ENCODE measurements at places on chromosomes 2 and 18.

- DNase-seq: no peak
Measured at GRCh38 chr18:27249933-27250332, 64.8 kb upstream of the CHST9 start.

GRCh38 chr2:120590841-120591240, 144.8 kb upstream of the GLI2 start:
- no peak for DNase-seq

DNA sequence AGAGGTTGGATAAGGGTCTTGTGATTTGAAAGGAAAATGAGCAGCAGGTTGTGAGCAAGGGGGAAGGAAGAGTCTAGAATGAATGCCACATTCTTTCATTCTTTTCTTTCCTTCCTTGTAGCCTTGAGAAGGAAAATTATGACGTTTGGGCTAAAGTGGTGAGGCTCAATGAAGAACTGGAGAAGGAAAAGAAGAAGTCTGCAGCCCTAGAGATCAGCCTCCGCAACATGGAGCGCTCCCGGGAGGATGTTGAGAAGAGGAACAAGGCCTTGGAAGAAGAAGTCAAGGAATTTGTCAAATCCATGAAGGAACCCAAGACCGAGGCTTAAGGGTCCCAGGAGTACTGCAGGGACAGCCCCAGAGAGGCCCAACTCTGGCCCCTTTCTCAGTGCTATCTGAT, 45.3 kb downstream of the BMP10 start:
- DNase-seq: no peak

DNA sequence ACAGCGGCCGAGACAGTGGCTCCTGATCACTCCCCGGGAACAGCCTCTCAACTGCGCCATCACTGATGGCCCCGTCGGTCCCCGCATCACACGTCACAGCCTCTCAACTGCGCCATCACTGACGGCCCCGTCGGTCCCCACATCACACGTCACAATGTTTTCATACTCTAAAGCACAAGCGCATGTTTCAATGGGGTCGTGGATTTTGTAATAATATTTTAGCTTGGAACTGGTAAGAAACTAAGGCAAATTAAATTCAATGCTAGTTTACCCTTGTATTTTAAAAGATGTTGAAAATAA, 44.2 kb upstream of the CTDP1 start:
- DNase-seq: no peak

DNA sequence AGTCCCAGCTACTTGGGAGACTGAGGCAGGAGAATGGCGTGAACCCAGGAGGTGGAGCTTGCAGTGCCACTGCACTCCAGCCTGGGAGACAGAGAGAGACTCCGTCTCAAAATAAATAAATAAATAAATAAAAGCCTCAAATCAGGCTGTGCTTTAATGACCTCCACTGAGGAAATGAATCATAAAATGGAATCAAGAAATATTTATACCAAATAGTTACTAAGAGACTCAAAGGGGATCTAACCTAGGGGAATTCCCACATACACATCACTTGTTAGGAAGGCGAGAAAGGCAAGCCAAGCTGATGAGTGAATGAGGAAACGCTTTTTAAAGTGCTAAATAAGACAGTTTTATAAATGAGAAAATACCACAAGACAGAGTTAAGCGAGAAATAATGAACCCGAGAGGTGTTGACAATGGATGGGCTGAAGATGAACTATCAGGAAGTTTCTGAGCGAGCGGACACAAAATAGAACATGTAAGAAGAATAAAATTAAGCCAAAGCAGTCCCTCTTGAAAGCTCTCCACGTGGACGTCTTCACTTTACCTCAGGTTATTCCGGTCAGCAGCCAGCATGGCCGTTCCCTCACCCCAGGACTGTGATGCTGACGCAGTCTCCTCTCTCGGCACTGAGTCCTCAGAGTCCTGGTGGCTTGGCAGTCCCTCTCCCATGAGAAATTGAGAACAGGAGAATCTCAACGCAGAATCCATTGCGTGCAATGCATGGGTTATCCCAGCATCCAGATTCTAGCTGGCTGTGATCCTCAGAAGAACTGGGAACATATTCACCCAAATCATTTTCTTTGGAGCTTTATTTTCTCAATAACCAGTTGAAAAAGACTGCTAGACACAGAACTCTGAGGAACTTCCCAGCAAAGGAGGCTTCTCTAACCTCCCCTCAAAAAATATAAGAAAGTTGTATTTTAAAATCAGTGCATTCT, 22.3 kb downstream of the PXDN start:
- no peak for DNase-seq

- no peak for DNase-seq
Measured at GRCh38 chr2:150076281-150076680, 411.2 kb downstream of the RND3 start.

- no peak for DNase-seq
Measured at GRCh38 chr2:84038866-84039265, 420.2 kb downstream of the SUCLG1 start.

DNA sequence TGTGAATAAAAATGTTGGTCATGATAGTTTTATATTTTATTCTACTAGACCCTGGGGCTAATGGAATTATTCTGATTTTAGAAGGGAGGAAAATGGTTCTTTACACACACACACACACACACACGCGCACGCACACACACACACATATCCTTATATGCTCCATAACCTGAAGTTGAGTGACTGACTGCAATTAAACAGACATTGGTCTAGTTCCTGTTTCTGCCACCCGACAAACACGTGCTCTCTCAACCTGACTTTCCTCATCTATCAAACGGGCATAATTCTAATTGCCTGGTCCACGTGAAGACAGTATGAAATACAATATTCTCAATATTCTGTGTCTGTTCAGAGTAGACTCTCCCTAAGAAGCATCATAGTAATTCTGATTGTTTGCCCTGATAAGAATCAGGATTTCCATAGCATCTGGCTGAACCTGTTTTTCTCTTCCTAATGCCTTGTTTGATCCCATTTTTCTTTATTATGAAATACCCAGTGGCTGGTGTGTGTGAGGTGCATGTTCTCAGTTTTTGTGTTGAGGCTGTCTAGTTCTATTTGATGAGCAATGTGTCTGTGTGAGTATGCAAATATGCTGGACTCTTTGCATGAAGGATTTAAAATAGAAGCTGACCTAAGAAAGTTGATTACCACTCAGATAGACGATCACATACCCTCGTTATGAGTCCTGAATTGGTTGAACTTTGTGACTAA, 51.0 kb downstream of the SETBP1 start:
- no peak for DNase-seq

DNA sequence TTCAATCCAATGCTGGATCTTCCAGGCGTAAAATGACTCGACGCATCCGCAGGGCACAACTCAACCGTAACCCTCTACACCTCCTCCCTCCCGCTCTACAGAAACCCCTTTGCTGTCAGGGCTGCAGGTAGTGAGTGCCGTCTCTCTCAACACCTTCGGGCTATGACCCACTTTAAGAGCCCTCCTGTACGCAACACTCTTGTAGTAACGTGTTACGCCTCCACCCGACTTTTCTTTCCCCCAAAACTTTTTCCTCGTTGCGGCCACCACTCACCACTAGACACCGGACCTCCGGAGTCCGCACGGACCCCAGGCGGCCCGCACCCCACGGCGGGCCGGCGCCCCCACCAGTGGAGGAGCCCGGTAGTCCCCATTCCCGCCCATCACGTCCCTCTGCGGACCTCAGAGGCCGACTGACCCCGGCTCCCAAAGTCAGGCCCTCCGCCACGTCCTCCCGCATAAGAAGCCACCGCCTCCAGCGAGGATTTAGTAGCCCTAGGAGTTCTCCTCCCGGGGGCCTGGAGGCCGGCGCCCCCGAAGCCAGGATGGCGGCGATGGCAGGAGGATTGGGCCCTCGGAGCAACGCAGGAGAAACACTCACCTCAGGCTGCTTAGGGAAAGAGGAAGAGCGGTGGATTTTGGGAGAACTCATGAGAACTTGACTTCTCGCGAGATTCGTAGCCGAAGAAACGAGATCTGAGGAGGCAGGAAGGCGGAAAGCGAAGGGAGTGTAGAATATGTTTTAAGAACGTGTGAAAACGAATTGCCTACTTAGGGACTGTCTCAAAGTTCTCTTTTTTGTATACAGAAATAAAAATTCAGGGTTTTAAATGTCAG, 5.0 kb upstream of the C18orf32 start:
- peak; percentile 87 for DNase-seq

DNA sequence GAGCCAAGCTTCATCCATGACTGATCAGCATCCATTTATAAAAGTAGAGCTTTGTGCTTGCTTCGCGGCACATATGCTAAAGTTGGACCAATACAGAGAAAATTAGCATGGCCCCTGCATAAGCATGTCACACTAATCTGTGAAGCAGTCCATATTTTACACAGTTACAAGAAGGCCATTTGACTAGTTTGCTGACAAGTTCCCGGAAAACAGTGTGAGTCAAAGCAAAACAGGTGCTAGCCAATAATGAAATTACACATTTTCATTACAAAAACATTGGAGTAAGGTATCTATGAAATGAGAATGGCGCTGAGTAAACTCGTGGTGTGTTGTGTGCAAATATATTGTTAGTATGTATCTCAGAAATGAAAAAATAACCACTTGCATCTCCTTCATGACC, 4.7 kb downstream of the ANKRD62 start:
- no peak for DNase-seq

GRCh38 chr2:1745171-1746023, 1.1 kb upstream of the PXDN start:
- DNase-seq: no peak

GRCh38 chr2:47072018-47072691, 83.0 kb downstream of the STPG4 start:
- DNase-seq: no peak

- DNase-seq: no peak
Measured at GRCh38 chr2:64341461-64341860, 112.5 kb upstream of the LGALSL start.

GRCh38 chr2:18912225-18912888, 323.0 kb upstream of the NT5C1B start:
- DNase-seq: no peak

GRCh38 chr2:207317378-207317984, 151.7 kb upstream of the KLF7 start:
- no peak for DNase-seq

- no peak for DNase-seq
Measured at GRCh38 chr18:6879508-6880195, 150.1 kb downstream of the ARHGAP28 start.

DNA sequence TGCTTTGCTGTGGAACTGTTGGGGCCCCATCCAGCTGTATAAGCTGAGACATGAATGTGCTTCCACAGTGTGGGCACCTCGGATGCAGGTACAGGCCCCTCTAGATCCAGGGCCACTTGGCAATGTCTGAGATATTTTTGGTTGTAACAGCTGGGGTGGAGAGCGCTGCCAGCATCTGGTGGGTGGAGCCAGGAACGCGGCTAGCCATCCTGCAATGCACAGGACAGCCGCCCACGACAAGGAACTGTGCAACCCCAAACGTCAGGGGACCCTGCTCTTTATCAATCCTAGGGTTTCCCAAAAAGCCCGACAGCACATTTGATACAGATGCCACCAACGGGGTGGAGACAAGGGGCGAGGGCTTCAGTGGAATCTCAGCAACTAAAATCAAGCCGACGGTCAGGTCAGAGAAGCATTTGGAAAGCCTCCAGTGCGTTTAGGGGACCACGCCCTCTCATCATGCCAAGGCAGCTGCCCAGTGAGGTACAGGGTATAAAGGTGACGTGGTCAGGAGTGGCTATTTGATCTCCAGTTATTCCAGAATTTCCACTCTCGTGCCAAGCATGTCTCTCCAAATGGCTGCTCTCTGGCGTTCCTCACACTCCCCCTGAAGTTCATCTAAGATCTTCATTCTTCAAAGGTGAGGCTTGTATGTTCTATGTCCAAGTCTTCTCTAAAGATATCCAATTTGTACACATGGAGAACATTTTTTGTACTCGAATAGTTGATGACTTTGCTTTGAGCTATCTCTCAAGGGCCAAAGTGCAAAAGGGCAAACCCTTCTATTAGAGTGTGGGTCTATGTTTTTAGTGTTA, 55.7 kb downstream of the LRRFIP1 start:
- DNase-seq: peak; percentile 50

- DNase-seq: peak; percentile 77
Measured at GRCh38 chr18:21599585-21600525, 649 bp downstream of the ESCO1 start.

- no peak for DNase-seq
Measured at GRCh38 chr2:29239209-29239960, 124.2 kb downstream of the CLIP4 start.

DNA sequence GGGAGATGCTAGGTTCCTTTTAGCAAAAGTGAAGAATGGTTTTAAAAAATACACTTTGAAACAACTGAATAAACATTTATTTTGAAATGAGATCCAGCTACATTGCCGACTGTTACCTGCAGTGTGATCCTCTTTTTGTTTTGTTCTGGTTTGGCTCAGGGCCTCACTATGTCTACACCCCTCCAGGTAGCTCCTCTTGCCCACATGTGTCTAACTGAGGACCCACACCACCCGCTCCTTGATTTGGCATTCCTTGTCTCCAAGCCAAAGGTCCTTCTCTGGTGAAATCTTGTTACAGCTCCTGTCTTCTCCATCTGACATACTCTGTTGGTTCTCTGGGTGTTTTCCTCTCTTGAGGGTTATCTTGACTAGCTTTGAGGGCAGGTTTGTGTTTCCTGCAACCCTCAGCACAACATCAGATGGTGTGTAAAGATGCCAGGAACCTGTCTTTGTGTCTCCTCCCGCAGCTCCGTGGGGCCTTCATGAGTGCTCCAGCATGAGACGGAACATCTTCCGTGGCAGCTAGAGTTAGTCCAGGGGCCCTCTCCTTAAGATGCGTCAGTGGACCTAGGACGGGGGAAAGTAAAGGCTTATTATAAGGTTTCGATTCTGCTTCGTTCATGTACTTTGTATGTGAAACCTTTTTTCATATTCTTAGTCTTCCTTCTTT, 32.1 kb downstream of the MAP4K4 start:
- no peak for DNase-seq

All from Calu3 (cell line).